Trophoblast cell (in vitro differentiated cells and primary cell): ENCODE measurements at places on chromosomes 6 and 20.

DNA sequence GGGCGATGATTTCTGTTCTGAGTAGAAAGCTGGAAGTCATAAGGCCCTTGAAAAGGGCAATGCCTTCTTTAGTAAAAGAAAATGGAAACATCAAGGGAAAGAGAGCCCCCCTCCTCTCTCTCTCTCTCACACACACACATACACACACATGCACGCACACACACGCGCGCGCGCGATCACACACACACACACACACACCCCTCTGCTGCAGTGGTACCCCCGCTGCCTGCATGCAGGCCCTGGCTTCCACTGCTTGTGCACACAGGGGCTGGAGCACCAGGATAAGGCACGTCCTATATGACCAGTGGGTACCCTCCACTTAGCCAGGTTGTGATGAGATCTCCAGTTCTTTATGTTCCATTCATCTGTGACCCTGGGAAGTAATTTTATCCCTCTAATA, 300.9 kb downstream of the SLC35F1 start:
- no peaks in the 10 kb centered on the region for H3K27me3 ChIP-seq
- no peaks in the 10 kb centered on the region for H3K36me3 ChIP-seq
- H3K27ac ChIP-seq: no peak overlapping the region
- H3K4me1 ChIP-seq: no peaks in the 10 kb centered on the region
- no peak overlapping the region for H3K4me3 ChIP-seq

DNA sequence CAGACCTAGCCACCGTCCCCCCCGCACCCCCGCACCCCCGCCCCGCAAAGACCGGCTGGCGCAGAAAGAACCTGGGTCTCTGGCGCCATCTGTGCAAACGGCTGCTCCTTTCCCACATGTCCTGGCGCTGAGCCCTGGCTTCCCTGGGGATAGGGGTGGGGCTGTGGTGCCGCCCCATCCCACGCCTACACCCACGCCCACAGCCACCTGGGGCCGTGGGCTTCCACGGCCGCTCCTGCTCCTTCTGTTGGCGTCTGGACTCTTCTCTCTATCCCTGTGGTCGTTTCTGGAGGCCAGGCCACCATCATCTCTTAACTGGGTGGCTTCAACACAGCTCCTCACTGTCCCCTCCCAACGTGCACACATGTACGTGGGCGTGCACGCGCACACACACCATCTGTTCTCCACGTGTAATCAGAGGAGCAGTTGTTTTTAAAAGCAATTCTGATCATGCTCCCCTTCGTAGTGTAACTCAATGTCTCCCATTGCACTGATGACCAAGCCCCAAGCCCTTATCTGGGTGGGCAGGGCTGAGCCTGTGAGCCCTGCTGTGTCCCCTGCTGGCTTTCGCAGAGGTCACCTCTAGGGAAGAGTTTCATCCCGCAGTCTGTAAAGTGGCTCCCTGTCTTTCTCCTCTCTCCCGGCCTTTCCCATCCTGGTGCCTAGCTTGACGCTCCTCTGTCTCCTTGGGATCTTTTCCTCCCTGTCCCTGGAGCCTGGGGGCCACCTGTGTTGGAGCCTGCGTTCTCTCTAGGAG, 31.9 kb upstream of the FAM83D start:
- H3K4me1 ChIP-seq: no peaks in the 10 kb centered on the region
- no peak overlapping the region for H3K4me3 ChIP-seq

GRCh38 chr6:1916334-1917070, 306.8 kb downstream of the FOXC1 start:
- no peaks in the 10 kb centered on the region for H3K27me3 ChIP-seq
- peak overlapping the region; percentile 20 for H3K27ac ChIP-seq
- peaks cover 6% of the 10 kb centered on the region for H3K4me1 ChIP-seq
- no peaks in the 10 kb centered on the region for H3K36me3 ChIP-seq
- peak; percentile 65 for DNase-seq

DNA sequence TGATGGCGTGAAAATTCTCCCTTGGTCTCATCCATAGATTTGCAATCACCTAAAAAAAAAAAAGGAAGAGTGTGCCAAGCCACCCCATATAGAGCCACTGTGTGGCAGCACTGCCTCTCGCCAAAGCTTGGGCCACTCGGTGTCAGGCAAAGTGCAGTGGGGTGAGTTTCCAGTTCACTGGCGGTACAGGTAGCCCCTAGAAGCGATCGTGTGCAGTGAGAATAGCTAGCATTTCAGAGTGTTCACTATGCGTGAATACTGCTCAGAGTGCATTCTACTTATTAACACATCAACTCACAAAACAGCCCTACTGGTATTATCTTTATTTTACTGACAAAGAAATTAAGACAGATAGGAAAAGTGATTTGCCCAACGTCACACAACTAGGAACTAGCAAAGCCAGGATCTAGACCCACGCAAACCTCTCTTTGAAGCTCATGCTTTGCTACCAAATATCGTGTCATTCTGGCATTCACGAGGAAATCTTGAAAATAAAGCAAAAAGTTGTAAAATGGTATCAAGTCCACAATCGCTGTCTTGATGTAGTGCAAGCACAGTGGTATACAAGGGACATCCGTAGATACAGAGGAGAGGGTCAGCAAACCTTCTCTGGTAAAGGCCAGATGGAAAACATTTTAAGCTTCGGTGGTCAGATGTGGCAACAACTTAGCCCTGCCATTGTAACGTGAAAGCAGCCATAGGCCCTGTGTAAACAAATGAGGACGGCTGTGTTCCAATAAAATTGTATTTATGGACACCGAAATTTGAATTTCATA, 10.4 kb upstream of the GCNT2 start:
- peak; percentile 61 for DNase-seq
- H3K4me1 ChIP-seq: peaks cover 4% of the 10 kb centered on the region
- H3K4me3 ChIP-seq: no peak overlapping the region
- H3K36me3 ChIP-seq: no peaks in the 10 kb centered on the region

DNA sequence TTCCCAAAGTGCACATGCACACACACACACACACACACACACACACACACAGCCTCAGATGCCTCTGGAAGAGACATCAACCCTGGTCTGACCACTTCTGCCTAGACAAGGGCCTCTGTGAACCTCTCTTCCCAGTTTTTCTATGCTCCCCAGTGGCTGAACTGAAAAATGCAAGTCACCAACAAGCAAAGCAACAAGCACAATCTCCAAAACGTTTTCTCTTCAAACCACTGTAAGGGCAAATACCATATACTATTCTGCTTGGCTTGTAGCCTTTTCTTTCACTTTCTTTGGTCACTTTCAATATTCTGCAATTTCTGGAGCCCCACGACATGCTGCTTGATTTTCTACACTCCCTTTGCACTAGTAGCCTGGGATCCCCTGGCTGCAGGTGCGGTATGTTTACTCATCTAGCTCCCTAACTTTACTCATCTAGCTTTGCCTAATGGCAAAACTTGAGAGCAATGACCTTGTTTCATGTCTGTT, 121.4 kb upstream of the DST start:
- no peak overlapping the region for H3K4me3 ChIP-seq
- peaks cover 7% of the 10 kb centered on the region for H3K4me1 ChIP-seq
- no peaks in the 10 kb centered on the region for H3K27me3 ChIP-seq
- H3K36me3 ChIP-seq: no peaks in the 10 kb centered on the region

DNA sequence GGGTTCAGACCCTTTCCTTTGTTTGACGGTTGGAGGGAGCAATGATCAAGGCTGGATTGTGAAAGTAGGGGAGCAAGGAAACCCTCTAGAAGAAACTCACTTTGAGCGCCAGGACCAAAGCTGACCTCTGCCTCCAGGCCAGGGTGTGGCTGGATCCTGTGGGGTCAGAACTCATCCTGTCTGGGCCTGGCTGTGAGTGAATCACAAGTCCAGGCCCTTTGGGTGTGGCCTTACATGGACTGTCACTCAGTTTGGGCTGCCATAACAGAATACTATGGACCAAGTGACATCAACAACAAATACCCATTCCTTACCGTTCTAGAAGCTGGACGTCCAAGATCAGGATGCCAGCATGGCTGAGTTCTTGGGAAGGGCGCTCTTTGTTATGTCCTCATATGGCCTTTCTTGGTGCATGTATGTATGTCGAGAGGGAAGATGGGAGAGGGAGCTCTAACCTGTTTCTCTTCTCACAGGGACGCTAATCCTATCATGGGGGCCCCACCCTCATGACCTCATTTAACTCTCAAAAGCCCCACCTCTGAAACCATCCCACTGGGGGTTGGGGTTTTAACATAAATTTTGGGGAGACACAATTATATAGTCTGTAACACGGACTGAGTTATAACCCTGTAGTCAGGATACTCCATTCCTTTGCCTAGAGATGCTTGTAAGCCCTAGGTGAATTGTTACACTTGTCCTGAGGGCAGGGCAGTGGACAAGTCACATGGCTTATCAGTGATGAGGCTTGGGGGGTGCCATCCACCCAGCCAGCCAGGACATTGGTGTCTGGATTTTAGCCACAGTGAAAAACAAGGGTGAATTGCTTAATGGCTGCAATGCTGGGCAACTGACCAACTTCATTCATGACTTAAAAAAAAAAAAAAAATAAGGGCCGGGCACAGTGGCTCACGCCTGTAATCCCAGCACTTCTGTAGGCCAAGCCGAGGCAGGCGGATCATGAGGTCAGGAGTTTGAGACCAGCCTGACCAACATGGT, 80.0 kb downstream of the TRMT11 start:
- DNase-seq: no peak
- no peaks in the 10 kb centered on the region for H3K27me3 ChIP-seq
- no peak overlapping the region for H3K27ac ChIP-seq
- H3K4me1 ChIP-seq: no peaks in the 10 kb centered on the region
- no peak overlapping the region for H3K4me3 ChIP-seq
- no peaks in the 10 kb centered on the region for H3K36me3 ChIP-seq
